ENCODE measurements at places on chromosomes 11 and 22. TPM values are rescaled to one million over a fixed set of nuclear protein-coding genes. Genes with fewer than 3 reads are reported as not detected.

Gene KCNQ1
- not detected for total RNA-seq

Gene B4GALNT4
- 8.0 TPM for total RNA-seq

Gene OR8K3
- total RNA-seq: not detected

Gene USH1C
- not detected for total RNA-seq

Gene ACRV1
- not detected for total RNA-seq

Gene OR8D2
- not detected for total RNA-seq

Gene C22orf31
- total RNA-seq: not detected

Gene KCNE3
- 4.5 TPM for total RNA-seq

Gene YAP1
- total RNA-seq: 139 TPM

Gene ARHGAP20
- 4.5 TPM for total RNA-seq

Gene NUDT22
- total RNA-seq: 45.1 TPM
